Common myeloid progenitor, CD34-positive (primary cell): ENCODE measurements at places on chromosomes 4 and X.

DNA sequence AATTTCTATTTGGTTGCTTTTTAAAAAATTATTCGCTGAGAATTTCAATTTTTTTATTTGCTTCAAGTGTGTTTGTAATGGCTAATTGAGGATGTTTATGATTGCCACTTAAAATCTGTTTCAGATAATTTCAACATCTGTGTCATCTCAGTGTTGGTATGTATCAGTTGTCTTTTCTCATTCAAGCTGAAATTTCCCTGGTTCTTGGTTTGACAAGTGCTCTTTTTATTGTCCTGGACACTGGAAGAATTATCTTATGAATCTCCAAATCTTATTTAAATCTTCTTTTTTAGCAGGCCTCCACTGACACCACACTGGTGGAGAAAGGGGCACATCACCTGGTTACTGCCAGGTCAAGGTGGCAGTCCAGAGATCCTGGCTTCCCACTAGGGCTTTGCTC is 21.5 kb downstream of the CHST7 start:
- H3K27me3 ChIP-seq, result no peaks in the 10 kb centered on the region
- H3K4me1 ChIP-seq, result no peaks in the 10 kb centered on the region
- H3K27ac ChIP-seq, result no peak overlapping the region
- DNase-seq, result no peak
- H3K36me3 ChIP-seq, result peaks cover 3% of the 10 kb centered on the region
- no peak overlapping the region for H3K4me3 ChIP-seq

DNA sequence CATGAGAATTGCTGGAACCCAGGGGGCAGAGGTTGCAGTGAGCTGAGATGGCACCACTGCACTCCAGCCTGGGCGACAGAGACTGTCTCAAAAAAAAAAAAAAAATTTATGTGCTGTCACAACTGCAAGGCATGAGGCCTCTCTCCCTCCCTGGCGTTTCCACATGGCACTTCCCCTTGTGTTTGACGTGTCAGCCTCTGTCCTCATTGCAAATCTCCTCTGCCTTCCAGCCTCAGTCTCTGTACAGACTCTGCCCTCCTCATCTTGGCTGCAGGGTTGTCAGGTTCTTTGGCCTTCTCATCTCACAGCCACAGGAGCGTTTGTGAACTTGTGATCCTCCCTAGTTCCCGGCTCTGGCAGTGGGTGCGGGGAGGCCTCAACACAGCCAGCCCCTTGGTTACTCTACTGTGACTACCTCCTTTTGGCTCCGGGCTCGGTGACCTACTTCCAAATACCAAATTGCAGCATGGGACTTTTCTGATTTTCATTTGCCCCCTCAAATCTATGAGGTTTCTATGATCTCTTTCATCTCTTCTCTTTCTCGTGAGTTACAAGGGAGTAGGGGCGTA is 250.0 kb downstream of the CBR4 start:
- H3K27me3 ChIP-seq, result no peaks in the 10 kb centered on the region
- H3K4me3 ChIP-seq, result no peak overlapping the region
- DNase-seq, result peak; percentile 36
- no peaks in the 10 kb centered on the region for H3K36me3 ChIP-seq

- H3K36me3 ChIP-seq, result no peaks in the 10 kb centered on the region
- H3K4me3 ChIP-seq, result no peak overlapping the region
- no peak for DNase-seq
- H3K27ac ChIP-seq, result no peak overlapping the region
Observed at GRCh38 chr4:18242919-18243693, 221.6 kb upstream of the LCORL start.

DNA sequence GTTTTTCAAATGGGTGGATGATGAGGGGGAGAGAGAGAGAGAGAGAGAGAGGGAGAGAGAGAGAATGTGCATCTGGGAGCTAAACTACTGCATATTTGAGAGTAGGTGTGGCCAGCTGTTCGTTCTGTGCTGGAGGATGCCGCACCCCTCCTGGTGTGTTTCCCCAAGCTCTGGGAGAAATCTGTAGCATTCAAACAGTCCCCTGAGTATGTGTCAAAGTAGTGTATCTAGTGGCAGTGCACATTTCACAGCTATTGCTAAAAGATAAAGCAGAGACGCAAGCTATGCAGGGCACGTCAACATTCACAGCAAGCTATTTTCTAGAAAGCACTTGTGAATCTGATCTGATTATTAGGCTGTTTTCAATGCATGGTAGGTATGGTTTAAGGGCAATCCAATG is 83.5 kb upstream of the LIMCH1 start:
- H3K36me3 ChIP-seq, result no peaks in the 10 kb centered on the region
- no peak overlapping the region for H3K27ac ChIP-seq
- no peaks in the 10 kb centered on the region for H3K27me3 ChIP-seq
- H3K4me1 ChIP-seq, result peaks cover 7% of the 10 kb centered on the region

- H3K4me1 ChIP-seq, result peaks cover 89% of the 10 kb centered on the region
- H3K36me3 ChIP-seq, result no peaks in the 10 kb centered on the region
- no peak for DNase-seq
- peak overlapping the region; percentile 90 for H3K27ac ChIP-seq
Observed at GRCh38 chrX:65999563-66000148, 40.2 kb downstream of the VSIG4 start.

DNA sequence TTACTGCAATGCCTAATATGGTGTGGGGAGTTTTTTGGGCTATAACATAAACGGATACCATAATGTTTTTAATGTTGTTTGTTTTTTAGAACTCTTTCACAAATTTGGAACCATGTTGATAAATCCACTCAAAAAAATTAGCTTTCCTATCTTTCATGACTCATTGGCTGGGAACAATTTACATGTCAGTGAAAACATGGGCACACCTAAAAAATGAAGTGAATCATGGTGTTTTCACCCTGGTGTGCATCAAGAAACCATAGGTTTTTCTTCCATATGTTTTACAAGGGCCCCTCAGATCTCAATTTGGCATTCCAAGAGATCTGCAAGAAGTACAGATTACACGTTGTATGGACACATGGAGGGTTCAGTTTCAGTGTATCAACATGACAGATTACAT is 207.1 kb downstream of the NWD2 start:
- peaks cover 14% of the 10 kb centered on the region for H3K4me1 ChIP-seq
- H3K27me3 ChIP-seq, result peaks cover 10% of the 10 kb centered on the region
- H3K36me3 ChIP-seq, result no peaks in the 10 kb centered on the region
- H3K27ac ChIP-seq, result no peak overlapping the region
- no peak overlapping the region for H3K4me3 ChIP-seq

DNA sequence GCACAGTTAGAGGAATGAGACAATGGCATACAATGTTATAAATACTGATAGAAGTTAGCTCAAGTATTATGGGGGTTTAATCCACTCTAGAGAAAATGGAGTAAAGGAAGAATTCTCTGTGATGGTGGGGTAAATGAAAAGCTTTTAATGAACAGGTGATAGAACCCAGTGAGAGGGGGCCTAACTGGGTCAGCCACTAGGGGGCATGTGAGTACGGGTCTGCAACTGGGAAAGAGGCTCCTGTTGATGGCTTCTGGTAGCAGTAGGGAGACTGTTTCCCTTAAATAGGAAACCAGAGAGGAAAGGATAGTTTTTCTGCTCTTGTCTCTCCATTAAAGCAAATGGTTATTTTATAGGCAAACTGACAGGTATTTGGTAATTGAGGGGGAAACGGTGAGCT is 132.8 kb upstream of the GPR101 start:
- no peak overlapping the region for H3K4me3 ChIP-seq
- H3K27ac ChIP-seq, result no peak overlapping the region
- H3K4me1 ChIP-seq, result no peaks in the 10 kb centered on the region
- no peak for DNase-seq
- peaks cover 19% of the 10 kb centered on the region for H3K27me3 ChIP-seq
- no peaks in the 10 kb centered on the region for H3K36me3 ChIP-seq

GRCh38 chrX:147923605-147924004 is 11.9 kb downstream of the FMR1 start:
- peaks cover 10% of the 10 kb centered on the region for H3K36me3 ChIP-seq
- peaks cover 12% of the 10 kb centered on the region for H3K4me1 ChIP-seq
- no peaks in the 10 kb centered on the region for H3K27me3 ChIP-seq
- no peak overlapping the region for H3K27ac ChIP-seq

DNA sequence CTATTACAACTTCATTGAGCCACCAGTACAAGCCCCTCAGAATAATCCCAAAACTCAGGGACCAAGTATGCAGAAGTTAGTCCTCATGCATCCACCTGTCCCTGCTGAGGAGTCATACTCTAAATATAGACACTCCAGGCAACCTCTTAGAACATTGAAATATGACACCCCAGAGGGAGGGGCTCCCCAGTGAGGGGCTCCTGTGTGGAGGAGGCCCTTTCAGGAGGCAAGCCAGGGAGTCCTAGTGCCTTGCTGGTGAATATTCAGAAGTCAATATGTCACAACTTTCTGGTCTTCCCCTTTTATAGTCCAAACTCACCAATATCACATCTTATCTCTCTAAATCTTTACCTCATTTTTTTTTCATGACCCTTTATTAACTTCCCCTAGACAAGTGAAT is 1.6 kb upstream of the ARMCX6 start:
- peaks cover 2% of the 10 kb centered on the region for H3K36me3 ChIP-seq
- peaks cover 6% of the 10 kb centered on the region for H3K4me1 ChIP-seq

GRCh38 chr4:84492290-84492689 is 6.8 kb downstream of the NKX6-1 start:
- no peaks in the 10 kb centered on the region for H3K36me3 ChIP-seq
- no peak overlapping the region for H3K4me3 ChIP-seq
- no peaks in the 10 kb centered on the region for H3K4me1 ChIP-seq
- H3K27me3 ChIP-seq, result peaks cover 60% of the 10 kb centered on the region
- H3K27ac ChIP-seq, result no peak overlapping the region

DNA sequence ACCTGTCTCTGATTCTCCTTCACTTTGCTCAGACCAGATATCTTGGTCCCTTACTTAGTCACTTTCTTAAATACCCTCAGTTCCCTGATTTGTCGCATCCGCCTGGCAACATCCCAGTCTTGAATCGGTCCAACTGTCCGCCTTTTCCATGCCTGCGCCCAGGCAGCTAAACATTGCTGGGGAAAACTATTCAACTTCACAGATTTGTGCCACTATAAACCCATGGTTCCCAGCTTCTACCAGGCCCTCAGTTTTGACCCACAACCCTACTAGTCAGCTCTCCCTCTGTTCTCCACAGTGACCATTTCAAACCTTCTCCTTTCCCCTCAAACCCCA is 451 bp upstream of the FGD1 start:
- H3K27me3 ChIP-seq, result peaks cover 9% of the 10 kb centered on the region
- no peaks in the 10 kb centered on the region for H3K4me1 ChIP-seq
- no peak overlapping the region for H3K27ac ChIP-seq
- DNase-seq, result no peak
- no peaks in the 10 kb centered on the region for H3K36me3 ChIP-seq
- H3K4me3 ChIP-seq, result peak overlapping the region; percentile 72

DNA sequence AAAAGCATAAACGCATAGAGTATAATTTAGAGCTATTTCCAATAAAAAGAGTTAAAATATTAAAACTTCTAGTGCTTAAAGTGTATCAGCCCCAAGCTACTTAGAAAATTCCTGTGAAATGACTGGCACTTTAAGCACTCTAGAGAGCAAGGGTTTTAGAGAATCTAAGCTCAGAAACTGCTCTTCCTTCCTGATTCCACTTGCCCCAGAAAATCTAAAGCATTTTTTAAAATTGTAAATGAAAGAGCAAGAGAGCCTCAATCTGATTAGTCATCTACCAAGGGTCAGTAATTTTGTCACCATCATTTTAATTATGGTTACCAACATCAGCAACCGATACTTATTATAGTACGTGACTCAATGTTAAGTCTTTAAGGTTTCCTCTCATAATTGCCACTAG is 25.0 kb downstream of the CTPS2 start:
- no peak for DNase-seq
- H3K4me1 ChIP-seq, result no peaks in the 10 kb centered on the region
- no peak overlapping the region for H3K27ac ChIP-seq
- H3K27me3 ChIP-seq, result no peaks in the 10 kb centered on the region

GRCh38 chr4:108244606-108245005 is 75.9 kb upstream of the LEF1 start:
- no peak overlapping the region for H3K4me3 ChIP-seq
- no peaks in the 10 kb centered on the region for H3K4me1 ChIP-seq
- no peak overlapping the region for H3K27ac ChIP-seq
- DNase-seq, result no peak

GRCh38 chr4:184237612-184238011 is 19.9 kb upstream of the ENPP6 start:
- no peaks in the 10 kb centered on the region for H3K27me3 ChIP-seq
- no peaks in the 10 kb centered on the region for H3K36me3 ChIP-seq
- H3K27ac ChIP-seq, result no peak overlapping the region
- no peak overlapping the region for H3K4me3 ChIP-seq
- H3K4me1 ChIP-seq, result no peaks in the 10 kb centered on the region

DNA sequence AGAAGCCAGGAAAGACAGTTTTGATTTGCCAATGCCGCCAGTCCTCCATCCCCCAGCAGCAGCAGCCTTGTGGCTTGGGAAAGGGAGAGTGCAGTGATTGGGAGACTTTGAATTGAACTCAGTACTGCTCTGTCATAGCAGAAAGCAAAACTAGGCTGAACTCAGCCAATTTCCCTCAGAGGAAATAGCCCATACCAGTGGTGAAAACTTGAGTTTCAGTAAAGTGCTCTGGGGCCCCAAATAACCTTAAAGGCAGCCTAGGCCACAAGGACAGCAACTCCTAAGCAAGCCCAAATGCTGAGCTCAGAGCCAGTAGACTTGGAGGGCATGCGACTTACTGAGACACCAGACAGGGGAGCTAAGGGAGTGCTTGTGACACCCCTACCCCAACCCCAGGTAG is 2.0 kb upstream of the PROM1 start:
- no peak overlapping the region for H3K4me3 ChIP-seq
- no peaks in the 10 kb centered on the region for H3K27me3 ChIP-seq
- no peak overlapping the region for H3K27ac ChIP-seq
- peaks cover 44% of the 10 kb centered on the region for H3K4me1 ChIP-seq
- H3K36me3 ChIP-seq, result no peaks in the 10 kb centered on the region

- H3K4me3 ChIP-seq, result no peak overlapping the region
- H3K4me1 ChIP-seq, result peaks cover 4% of the 10 kb centered on the region
Observed at GRCh38 chr4:77493829-77494551, 111.6 kb upstream of the CXCL13 start.

GRCh38 chr4:76016393-76016792 is 6.9 kb downstream of the CXCL10 start:
- no peaks in the 10 kb centered on the region for H3K27me3 ChIP-seq
- H3K4me3 ChIP-seq, result no peak overlapping the region
- no peak overlapping the region for H3K27ac ChIP-seq

GRCh38 chrX:11750046-11750445 is 8.0 kb upstream of the MSL3 start:
- DNase-seq, result no peak
- H3K27me3 ChIP-seq, result no peaks in the 10 kb centered on the region
- no peak overlapping the region for H3K27ac ChIP-seq

GRCh38 chr4:133152831-133153481 is 3.9 kb downstream of the PCDH10 start:
- H3K27ac ChIP-seq, result no peak overlapping the region
- peak overlapping the region; percentile 53 for H3K4me3 ChIP-seq
- DNase-seq, result no peak
- peaks cover 73% of the 10 kb centered on the region for H3K27me3 ChIP-seq
